LoVo (cell line): ENCODE measurements at places on chromosomes 1 and 21.
A peak's percentile ranks its signal among the peaks of the same experiment; 100 is the strongest.

DNA sequence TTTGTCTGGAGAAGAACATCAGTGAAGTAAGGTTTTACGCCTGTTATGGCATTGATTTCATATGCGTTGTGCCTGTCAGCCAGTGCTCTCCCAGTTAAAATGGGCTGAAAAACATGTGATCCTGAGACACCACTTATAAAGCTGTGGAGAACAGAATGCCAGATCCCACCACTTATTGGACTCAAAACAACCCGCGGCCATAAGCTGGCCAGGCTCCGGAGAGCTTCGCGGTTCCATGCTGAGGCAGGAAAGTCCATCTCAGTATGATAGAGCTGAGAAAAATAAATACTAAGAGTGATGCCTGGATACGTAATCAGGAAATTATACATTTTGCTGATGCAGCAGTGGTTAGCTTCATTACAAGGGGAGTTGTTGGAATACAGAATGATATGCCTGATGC is 5.1 kb downstream of the APOBEC4 start:
- DNase-seq = no peak

- DNase-seq = peak; percentile 98
Observed at GRCh38 chr1:235067396-235068157, 61.1 kb downstream of the TOMM20 start.

- DNase-seq = no peak
Observed at GRCh38 chr1:44554706-44555105, 119.6 kb downstream of the TMEM53 start.

- no peak for DNase-seq
Observed at GRCh38 chr1:111392460-111392945, 35.0 kb downstream of the OVGP1 start.

GRCh38 chr21:16198546-16198945 is 468.8 kb downstream of the USP25 start:
- DNase-seq = no peak

- no peak for DNase-seq
Observed at GRCh38 chr1:25622531-25622930, 5.9 kb downstream of the MAN1C1 start.

DNA sequence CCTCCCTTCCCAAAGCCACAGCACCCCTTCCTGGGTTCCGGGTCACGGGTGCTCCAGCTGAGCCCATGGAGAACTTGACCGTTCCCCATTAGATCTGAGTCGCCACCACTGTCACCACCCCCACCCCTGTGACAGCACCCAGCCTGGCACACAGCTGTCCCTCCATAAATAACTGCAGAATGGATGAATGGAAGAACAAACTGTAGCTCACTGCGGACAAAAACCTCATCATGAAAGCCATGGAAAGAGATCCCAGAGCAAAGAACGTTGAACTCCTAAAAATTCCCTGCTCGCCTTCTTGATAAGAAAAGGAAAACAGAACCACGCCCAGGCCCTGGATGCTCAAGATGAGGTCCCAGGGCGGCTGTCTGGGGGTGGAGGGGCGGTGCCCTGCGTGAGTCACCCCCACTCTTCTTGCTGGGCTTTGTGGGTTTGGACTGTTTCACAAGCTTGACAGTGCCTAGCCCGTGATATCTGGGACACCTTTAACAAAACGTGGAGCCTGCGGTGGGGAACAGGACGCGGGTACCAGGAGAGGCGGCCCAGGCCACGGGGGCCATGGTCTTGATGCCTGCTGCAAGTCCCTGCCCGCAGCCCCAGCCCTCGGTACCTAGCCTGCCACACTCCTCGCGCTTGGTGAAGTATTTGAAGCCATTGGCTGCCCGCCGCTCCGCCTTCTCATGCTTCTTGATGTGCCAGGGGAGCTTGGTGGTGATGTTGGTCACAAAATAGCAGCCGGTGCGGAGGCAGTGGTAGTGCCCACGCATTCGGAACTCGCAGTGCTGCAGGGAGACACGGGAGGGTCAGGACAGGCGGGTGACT is 151.9 kb downstream of the CASZ1 start:
- no peak for DNase-seq

GRCh38 chr1:178238722-178239510 is 145.0 kb downstream of the RASAL2 start:
- peak; percentile 89 for DNase-seq

GRCh38 chr1:117341123-117341522 is 26.1 kb upstream of the MAN1A2 start:
- no peak for DNase-seq

- DNase-seq = no peak
Observed at GRCh38 chr1:29470788-29471119, 234.4 kb downstream of the PTPRU start.

DNA sequence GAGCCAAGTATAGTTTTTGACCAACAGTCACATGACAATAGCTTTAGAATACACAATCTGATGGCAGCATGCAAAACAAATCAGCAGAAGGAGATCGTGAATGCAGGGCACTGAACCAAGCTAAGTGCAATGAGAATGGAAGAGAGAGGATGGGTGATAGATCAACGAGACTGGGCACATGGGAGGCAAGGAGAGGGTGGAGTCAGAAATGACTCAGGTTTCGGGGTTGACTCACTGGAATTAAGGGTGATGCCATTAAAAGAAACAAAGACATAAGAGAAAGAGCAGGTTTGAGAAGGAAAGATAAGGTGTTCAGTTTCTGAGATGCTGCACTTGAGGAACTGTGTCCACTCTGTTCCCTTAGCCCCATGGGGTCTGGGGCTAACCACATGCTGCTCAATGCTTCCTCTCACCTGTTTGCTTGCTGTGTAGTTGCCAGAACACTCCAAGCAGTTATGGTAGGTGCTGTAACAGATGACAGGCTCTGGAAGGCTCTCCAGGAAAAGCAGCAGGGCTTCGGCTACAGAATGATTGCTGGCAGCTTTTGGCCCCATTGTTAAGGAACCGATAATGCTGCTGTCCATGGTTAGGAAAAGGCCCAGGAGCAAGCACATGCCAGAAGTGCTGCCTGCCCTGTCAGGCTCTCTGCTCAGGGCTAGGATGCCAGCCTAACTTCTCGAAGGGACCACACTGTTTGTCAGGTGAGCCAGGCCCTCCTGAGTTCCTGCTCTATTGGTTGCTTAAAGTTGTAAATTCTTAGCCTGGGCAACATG is 6.1 kb upstream of the MTF1 start:
- peak; percentile 55 for DNase-seq

DNA sequence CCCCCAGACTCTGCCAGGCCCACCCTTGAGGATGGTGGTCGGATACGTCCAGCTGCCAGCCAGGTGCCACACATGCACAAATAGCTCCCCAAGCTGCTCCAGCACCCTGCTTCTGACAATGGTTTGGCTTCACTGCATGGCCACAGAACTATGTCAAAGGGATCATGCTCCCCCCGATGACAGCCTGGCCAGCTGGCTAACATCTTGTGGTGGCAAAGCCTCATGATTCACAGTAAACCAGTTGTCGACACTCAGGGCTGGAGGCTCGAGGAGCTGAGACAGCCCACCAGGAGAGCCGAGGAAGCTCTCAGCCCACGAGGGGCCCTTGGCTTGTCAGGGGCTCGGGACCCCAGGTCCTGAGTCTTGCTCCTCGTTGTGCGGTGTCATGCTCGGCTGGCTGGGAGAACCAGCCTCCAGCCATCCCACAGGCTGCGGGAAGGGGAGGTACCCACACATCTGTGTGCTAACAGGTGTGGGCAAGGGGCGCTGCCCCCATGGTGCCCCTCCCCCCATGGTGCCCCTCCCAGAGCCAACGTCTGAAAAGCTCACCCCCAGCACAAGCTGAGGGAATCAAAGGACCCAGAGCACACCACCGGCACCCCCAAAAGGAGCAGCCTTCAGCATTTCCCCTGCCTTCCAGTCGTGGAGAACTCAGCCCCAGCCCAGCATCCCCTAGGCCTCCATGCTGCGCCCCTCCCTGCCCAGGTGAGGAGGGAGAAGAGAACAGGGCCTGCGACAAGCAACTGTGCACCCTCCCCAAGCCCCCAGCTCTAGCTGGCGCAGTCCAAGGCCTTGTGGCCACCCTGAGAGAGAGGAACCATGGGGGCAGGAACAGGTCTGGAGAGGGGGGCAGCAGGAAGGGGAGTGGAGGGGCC is 41.2 kb downstream of the KIF21B start:
- DNase-seq = no peak

DNA sequence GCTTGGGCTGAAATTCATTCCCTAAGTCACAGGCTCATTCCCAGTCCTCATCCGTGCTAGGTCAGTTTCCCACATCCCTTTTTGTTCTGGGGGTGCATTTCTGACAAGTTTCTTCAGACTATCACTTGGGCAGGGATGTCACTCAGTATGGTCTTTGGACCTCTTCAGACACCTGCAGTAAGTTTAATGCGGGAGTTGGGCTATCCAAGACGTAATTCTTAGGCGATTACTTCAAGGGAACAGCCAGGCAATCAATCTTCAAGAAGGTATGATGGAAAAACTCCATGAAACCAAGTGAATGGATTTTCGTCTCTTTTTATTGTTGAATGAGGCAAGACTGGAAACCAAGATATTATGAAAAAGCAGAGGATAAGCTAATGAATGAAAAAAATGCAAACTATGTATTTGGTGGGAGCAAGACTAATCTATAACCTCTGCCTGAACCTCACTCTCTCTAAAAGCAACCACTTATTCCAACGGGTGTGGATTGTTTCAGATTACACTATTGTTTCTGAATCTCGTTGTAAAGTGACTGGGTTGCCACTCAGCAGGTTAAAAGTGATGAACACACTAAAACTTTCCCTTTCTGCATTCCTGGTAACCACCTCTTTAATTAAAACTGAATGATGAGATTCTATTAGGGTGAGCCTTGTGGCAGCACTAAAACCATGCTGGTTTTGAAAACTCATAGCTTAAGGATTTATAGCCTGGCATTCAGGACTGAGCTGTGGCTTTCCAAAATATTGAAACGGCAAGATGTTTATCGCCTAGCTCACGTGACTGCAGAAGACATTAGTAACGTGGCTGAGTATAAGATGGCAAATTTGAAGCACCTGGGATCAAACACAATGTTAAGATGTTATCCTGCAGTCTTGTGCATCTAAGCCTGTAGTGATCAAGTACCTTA is 1.1 kb downstream of the RASAL2 start:
- peak; percentile 4 for DNase-seq

GRCh38 chr1:50605186-50605875 is 182.1 kb upstream of the DMRTA2 start:
- DNase-seq = peak; percentile 39

- no peak for DNase-seq
Observed at GRCh38 chr21:21162786-21163185, 164.6 kb downstream of the NCAM2 start.

- no peak for DNase-seq
Observed at GRCh38 chr1:199352351-199352750, 675.2 kb upstream of the NR5A2 start.

GRCh38 chr1:25624156-25624555 is 7.6 kb downstream of the MAN1C1 start:
- no peak for DNase-seq

- peak; percentile 91 for DNase-seq
Observed at GRCh38 chr21:42097860-42098454, 26.8 kb downstream of the UMODL1 start.

DNA sequence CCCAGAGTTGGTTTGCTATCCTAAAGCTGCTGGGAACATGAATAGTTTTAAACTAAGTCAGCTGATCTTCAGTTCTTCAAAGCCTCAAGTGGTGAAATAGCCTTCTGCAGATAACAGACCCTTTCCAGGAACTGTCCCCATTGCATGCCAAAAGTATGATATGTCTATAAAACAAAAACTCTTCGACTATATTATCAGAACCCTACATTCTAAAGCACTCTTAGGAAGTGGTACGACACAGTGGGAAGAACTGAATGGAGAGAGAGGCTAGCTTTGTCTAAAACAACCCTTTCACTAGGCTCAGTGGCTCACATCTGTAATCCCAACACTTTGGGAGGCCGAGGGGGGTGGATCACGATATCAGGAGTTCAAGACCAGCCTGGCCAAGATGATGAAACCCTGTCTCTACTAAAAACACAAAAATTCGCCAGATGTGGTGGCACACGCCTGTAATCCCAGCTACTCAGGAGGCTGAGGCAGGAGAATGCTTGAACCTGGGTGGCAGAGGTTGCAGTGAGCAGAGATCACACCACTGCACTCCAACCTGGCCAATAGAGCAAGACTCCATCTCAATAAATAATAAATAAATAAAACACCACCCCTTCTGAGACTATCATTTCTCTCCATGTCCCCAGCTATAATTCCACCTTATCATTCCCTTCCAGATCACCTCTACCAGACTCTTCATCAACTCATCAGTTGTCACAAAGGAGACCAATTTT is 2.2 kb upstream of the FRRS1 start:
- DNase-seq = no peak

- no peak for DNase-seq
Observed at GRCh38 chr1:69520326-69520725, 47.4 kb upstream of the LRRC7 start.

DNA sequence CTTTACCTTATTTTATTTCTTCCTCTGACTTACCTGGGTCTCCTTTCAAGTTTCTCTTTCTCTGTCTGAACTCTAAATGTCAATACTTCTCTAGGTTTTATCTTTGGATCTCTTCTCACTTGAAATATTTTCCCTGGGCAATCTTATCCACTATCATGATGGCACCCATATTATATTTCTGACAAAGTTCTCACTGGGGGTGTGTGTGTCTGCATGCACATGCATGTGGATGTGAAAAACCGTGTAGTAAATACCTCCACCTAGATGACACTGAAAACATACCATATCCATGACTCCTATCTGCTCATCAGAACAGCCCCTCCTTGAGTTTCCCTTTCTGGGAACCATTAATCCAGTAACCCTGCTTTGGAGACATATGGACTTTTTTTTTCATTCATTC is 30.9 kb downstream of the DNASE2B start:
- no peak for DNase-seq

DNA sequence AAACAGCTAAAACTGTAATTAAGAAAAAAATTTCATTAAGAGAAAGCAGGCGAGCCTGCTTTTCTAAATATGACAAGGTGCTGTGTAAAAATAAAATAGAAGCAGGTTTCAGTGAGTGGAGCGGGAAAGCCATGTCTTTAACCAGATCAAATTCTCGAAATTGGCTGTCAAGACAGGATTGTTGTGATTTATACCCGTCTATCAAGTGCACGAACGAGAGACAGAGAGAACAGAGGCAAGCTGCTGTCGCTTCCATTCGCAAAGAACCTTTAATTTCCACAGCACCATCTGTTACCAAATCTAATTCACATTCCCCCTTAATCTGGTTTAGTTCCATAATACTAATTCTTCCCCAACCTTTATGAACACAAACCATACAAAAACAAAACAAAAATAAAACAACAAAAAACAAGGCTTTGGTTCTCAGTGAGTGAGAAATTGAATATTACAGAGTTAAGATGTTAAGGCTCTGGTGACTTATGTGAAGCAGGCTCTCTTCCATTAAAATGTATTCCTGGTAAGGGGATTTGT is 35.0 kb downstream of the ESRRG start:
- no peak for DNase-seq

DNA sequence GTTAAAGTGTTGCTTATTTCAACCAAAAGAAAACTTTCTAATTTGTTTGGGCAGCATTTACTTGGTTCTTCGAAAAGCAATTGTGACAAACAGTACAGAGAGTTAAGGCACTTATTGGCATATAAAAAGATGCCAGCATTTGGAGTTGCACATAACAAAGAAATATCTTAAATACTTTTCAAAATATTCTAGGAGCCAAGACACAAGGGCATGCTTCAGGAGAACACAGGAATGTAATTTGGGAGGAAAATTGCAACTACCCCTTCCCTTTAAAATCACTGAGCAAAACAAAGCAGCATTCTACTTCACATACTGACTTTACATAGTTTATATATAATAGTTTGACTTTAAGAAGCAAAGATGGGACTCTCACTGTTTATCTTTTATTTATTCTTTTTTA is 4.6 kb upstream of the TIE1 start:
- DNase-seq = no peak

- DNase-seq = peak; percentile 36
Observed at GRCh38 chr1:244047621-244048255, 3.3 kb upstream of the ZBTB18 start.
